Activated naive CD4-positive, alpha-beta T cell treated with anti-CD3 and anti-CD28 coated beads, Interleukin-2, amount 50 U/mL, for 72 hours (primary cell): ENCODE measurements at places on chromosomes 4 and X.

- peak; percentile 56 for DNase-seq
Observed at GRCh38 chr4:107825072-107825824, 516 bp downstream of the SGMS2 start.

GRCh38 chrX:31265383-31265782, 193.5 kb upstream of the FTHL17 start:
- DNase-seq: no peak

DNA sequence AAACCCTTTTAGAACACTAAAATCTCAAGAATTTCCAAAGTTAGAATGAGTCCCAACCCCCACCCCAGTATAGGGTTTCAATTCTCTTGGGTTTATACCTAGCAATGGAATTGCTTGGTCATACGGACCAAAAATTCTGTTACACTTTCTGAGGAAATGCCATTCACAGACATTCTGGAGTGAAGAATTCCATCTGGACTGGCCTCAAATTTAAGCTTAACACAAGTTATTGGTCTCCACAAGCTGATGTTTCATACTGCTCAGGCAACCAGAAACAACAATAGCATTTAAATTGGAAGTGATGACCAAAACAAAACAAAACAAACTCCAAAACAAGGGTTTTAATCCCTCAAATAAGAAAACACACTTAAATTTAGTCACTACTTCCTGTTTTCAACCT, 51.1 kb downstream of the GPC4 start:
- DNase-seq: no peak

GRCh38 chrX:132401935-132402334, 86.9 kb downstream of the MBNL3 start:
- no peak for DNase-seq

GRCh38 chrX:150081076-150081475, 142.8 kb upstream of the EOLA2 start:
- DNase-seq: no peak

GRCh38 chrX:95754411-95754810, 930.2 kb upstream of the DIAPH2 start:
- DNase-seq: no peak
